ENCODE measurements at places on chromosomes 3 and 15.
A peak's percentile ranks its signal among the peaks of the same experiment; 100 is the strongest.

GRCh38 chr15:71626596-71627088 is 183.7 kb upstream of the NR2E3 start:
- no peak for DNase-seq

DNA sequence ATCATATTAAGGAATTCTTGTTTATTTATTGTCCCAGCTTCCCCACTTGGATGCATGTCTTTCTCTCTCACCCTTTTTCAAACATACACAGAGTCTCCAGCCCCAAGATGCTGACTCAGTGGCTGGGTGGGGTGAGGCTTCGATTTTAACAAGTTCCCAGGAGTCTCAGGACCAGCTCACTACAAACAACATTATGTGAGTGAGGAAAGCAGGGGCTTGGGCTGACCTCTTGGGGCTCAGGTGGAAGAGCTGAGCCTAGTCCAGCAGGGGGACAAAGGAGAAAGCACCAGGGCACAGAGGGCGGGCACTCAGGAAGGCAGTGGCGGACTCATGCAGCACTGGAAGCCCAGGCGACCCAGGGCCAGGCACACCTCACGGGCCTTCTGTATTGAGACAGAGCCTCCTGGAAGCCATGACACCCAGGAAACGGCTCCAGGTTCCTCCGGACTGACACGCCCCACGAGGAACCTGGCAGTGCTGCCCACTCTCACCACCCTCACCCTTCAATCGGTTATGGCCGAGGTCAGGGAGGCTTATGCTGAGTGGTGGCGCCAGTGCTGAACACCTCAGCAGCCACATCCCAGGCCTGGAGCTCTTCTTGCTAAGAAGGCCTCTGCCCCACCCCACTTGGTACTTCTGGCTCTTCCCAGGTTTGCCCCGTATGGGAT is 97.4 kb downstream of the LRIG1 start:
- no peak for DNase-seq

DNA sequence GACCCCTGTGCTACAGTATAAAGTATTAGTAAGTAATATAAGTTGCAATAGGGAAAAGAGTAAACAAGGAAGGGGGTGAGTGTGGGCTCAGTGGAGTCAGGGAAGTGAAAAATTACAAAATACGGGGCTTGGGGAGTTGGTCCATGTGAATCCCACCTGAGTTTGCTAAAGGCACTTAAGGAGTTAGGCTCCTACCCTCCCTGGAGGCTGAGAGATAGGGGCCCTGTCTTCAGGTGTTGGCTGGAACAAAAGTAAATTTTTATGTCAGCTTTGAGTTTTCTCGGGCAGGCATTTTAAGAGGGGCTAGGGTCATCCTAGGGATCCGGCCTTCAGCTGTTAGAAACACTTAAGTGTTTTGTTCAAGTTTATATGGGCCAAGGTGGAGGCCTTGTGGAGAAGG is 8.2 kb downstream of the TRPC1 start:
- no peak for DNase-seq

- DNase-seq, result no peak
Measured at GRCh38 chr3:19432669-19433068, 284.4 kb downstream of the KCNH8 start.

GRCh38 chr3:46312991-46313390 is 40.9 kb upstream of the CCR2 start:
- no peak for DNase-seq

DNA sequence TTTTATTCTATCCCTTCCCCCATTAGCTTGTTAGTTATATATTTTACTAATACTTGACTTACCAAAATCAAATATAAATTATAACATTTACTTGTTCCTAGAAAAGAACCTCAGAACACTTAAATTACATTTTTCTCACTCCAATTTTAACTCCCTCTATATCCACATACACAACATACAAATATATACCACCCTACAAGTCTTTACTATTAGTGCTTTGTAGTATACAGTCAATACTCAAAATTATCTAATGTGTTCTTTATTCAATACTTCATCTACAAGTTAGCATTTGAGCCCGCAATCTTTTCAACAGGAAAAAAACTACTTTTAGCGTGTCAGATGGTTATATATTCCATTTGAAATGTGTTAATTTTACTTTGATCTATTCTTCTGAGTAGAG is 100.3 kb downstream of the ADAM10 start:
- DNase-seq, result no peak

DNA sequence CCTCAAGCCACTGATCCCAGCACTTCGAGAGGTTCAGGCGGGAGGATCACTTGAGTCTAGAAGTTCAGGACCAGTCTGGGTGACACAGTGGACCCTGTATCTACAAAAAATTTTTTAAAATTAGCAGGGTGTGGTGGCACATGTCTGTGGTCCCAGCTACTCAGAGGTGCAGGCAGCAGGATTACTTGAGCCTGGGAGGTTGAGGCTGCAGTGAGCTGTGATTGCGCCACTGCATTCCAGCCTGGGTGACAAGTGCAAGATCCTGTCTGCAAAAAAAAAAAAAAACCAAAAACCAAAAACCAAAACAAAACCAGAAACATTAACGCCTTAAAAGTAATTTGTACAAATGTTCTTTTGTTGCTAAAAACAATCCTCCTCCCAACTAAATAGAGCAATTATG is 27.9 kb upstream of the SLC12A8 start:
- no peak for DNase-seq

DNA sequence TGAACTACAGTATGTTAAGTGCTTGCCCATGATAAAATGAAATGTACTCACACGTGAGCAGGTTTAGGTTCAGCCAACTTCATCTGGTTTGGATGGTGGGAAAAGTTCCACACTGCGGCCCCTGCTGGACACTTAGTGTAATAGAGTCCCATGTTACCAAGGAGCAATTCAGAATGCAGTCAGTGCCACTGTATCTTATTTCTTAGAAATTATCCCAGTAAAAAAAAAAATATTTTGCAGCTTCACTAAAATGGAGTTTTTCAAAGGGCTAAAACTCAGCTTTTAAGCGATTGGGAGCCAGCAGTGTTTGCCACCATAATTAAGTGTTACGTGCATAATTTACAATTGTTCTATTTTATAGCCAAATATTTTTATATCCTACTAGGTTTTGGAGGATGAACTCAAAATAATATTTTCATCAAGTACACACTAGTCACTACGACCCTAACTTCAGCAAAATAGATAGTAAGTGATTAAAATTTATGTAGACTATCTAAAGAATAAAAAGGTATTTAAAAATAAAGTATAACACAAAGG is 371.7 kb upstream of the GBE1 start:
- peak; percentile 5 for DNase-seq

- DNase-seq, result no peak
Measured at GRCh38 chr3:23096041-23096440, 107.1 kb upstream of the UBE2E2 start.

DNA sequence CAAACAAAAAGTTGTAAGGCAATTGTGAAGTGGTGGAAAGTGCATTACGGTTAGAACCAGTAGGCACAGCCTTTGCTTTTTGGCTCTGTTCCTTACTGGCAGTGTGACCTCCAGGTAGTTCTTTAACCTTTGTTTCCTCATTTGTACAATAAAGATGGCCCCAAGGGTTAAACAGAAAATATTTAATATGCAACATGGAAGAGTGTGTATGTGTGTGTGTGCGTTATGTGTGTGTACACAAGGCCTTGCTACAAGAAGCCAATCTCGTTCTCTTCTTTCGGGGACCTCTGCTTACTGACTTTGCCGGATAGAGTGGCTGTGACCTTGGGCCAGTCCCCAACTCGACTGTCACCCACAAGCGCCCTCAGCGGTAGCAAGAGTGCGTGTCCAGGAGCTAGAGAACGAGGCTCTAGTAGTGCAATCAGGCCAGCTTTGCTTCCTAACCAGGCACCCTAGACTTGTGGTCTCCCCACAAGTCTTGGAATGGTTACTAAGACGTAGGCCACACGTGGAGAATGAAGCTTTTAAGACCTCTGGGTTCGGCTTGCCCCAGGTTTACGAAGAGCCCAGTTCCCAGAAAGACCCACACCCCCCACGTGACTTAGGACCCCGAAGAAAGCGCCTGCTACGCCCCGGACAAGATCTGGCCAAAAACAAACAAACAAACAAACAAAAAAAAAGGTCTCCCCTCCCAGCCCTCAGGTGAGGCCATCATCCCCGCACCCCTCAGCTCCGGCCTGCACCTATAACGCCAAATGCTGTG is 593 bp downstream of the CIAO2A start:
- DNase-seq, result no peak

DNA sequence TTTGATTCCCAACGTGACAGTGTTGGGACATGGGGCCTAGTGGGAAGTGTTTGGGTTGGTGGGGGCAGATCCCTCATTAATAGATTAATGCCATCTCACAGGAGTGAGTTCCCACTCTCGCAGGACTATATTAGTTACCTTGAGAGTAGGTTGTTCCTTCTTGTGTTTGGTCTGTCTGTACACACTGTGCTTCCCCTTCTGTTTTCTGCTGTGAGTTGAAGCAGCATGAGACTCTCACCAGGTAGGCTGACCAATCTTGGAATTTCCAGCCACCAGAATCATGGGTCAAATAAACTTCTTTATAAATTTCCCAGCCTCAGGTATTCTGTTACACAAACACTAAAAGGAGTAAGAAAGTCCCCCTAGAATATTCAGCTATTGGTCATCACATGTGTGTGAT is 145.4 kb downstream of the ERC2 start:
- no peak for DNase-seq

GRCh38 chr3:179321668-179322285 is 1.1 kb upstream of the ZNF639 start:
- no peak for DNase-seq

- no peak for DNase-seq
Measured at GRCh38 chr3:65861718-65862117, 177.0 kb downstream of the MAGI1 start.

DNA sequence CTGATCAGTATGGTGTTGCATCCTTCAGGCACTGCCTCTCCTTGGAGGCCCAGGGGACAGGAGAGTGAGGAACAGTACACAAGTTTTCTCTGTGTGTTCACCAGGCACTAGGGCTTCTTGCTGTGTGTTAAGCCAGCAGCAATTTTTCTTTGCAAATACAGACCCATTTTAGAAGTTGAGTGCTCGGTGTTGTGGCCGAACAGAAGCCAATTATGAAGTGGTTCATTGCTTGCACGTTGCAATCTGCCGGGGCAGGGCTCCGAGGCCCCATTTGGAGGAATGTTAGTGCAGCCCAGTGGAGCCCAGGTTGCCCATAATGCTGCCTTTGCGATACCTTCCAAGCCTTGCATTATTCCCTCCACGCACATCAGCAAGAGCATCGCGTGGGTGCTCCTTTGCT is 51.0 kb downstream of the EPHB1 start:
- DNase-seq, result no peak

- no peak for DNase-seq
Measured at GRCh38 chr3:115218859-115219258, 71.8 kb upstream of the ZBTB20 start.

DNA sequence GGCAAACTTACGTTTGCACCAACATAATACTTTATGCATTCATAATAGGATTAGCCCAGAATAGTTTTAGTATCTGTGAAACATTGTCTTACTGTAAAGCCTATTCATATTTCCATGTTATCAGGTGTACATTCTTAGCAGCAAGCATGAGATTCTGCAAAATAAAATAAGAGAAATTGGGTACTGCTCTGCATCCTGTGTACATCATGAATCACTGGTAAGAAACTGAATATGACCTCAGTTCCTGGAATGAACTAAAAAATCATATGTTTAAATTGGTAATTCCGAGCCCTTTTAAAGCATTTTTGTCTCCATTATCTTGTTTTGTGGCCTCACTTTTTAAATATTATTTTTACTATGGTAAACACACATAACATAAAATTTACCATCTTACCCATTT is 605.1 kb downstream of the ROBO1 start:
- no peak for DNase-seq

DNA sequence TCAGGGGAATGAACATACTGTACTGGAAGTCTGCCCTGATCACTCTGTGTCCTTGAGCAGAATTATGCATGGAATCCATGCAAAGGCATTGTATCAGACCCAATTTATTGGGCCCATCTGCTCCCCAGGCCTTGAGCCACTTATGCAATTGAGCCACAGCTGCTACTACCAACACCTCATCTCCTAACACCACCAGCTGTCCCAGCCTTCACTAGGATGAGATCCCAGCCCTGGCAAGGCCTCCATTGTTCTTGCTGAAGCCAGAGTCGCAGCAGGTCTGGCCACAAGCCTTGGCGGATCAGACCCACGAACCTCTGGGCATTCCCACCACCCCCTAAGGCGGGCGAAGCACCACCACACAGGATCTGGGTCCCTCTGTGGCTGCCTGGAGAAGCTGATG is 9.2 kb upstream of the NME9 start:
- DNase-seq, result no peak

- DNase-seq, result no peak
Measured at GRCh38 chr15:33834892-33835743, 133.2 kb upstream of the CHRM5 start.

DNA sequence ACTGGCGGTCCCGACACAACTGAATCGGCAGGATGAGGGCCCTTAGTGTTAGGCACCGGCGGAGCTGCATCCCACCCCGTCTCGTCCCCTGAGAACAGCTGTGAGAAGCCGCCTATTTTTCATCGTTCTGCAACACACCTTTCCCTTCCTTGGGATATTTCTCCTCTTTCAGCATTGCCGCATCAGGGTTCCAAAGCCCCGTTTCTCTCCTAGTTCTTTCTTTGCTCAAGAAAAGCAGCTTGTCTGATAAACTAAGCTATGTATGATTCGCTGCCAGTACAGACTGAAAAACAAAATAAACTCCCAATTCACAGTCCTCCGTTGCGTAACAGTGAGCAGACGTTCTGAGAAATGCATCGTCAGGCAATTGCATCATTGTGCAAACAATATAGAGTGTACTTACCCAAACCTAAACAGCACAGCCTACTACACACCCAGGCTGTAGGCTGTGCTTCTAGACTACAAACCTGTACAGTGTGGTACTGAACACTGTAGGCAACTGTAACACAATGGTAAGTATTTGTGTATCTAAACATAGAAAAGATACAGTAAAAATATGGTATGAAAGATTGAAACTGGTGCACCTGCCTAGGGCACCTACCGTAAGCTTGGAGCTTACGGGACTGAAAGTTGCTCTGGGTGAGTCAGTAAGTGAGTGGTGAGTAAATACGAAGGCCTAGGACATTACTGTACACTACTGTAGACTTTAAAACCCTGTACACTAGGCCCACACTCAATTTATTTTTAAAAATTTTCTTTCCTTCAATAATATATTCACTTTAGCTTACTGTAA is 8.9 kb upstream of the ADAMTS17 start:
- no peak for DNase-seq

- DNase-seq, result no peak
Measured at GRCh38 chr3:167372138-167372537, 8.0 kb downstream of the ZBBX start.

GRCh38 chr3:187875863-187876262 is 130.6 kb upstream of the BCL6 start:
- no peak for DNase-seq

DNA sequence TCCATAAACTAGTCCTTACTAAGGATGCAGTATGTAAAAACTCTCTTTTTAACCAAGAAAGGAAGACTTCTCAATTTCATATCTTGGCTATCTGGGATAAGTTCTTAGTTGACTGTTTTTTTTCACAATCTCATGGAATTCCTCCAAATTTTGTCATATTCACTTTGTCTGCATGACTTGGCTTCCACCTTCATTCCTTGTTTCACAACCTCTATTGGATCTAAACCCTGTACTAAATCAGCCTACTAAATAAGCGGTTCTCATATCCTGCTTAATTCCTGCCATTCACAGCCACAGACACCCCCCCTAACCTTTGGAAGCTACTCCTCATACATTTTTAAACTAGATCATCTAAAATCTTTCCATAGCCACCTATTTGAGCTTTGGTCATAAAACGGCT is 370.6 kb upstream of the NAALADL2 start:
- DNase-seq, result no peak

- no peak for DNase-seq
Measured at GRCh38 chr3:54897028-54897711, 30.7 kb downstream of the LRTM1 start.

- DNase-seq, result peak; percentile 50
Measured at GRCh38 chr3:33717616-33717865, 513 bp downstream of the CLASP2 start.
